NK-92 treated with Interleukin-12 subunit alpha and Interleukin-12 subunit beta, amount 100 ng/mL, for 24 hours (cell line): ENCODE measurements at places on chromosomes 12 and 14.

GRCh38 chr12:113414519-113415038 lies 7.6 kb upstream of the SDSL start:
- DNase-seq = no peak

GRCh38 chr14:99484106-99484505 lies 2.9 kb downstream of the CCNK start:
- DNase-seq = no peak

- DNase-seq = no peak
These were observed 59.1 kb upstream of the SLC6A13 start for GRCh38 chr12:321606-322326.

DNA sequence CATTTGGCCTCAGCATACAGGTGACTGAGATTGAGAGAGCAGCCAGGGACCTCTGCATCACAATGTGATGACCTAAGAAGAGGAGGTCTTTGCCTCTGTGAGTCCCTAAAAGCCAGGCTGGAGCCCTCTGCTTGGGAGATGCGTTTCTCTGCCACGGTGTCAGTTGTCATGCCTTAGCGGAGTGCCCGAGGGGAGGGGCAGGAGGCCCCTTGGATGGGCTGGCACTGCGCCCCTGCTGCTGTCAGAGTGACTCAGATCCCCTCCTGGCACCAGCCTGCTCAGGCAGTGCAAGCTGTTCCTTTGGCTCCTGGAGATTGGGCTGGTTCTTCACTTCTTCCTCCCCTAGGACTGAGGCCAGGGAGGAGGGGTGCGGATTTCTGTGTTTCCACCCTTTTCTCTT lies 64.9 kb upstream of the KCNA5 start:
- DNase-seq = no peak

- no peak for DNase-seq
These were observed 114.7 kb downstream of the LGMN start for GRCh38 chr14:92633724-92634123.

DNA sequence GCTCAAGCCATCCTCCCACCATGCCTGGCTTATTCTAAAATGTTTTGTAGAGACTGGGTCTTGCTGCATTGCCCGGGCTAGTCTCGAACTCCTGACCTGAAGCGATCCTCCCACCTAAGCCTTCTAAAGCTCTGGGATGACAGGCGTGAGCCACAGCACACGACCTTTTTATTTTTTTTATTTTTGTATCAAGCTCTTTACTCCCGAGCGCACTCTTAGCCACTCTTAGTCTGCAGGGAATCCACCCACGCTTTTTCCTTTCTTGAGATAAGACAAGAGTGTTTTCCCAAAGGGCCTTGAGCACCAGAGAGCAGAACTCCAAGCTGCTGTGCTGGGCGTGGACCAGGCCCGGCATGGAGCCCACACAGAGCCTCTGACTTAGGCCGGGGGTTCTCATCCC lies 23.4 kb downstream of the MAP1LC3B2 start:
- DNase-seq = no peak

DNA sequence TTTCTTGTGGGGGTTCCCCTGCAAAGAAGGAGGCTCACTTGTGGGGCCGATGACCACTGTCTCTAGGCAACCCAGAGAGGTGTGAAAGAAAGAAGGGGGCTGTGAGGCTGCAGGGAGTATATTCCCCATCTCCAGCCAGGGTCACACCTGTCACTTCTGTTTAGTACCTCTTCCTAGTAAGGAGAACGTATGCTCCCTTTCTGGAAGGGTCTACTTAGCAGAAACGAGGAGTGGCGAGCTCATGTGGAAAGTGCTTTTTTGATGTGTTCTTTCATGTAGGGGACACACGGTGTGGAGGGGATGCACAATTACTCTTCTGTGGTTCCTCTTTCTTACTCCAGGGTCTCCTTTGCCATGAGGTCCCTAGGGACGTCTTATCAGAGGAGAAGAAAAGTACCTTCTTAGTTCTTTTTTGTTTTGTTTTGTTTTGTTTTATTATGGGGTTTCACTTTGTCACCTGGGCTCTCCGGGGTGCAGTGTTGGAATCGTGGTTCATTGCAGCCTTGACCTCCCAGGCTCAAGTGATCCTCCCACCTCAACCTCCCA lies 58.3 kb downstream of the PRKCH start:
- DNase-seq = peak; percentile 29

- DNase-seq = no peak
These were observed 44.2 kb downstream of the LGMN start for GRCh38 chr14:92704036-92704804.
